LoVo (cell line): ENCODE measurements at places on chromosomes 7 and 10.

GRCh38 chr7:127859330-127859729 is 171.9 kb downstream of the LRRC4 start:
- DNase-seq, result no peak

DNA sequence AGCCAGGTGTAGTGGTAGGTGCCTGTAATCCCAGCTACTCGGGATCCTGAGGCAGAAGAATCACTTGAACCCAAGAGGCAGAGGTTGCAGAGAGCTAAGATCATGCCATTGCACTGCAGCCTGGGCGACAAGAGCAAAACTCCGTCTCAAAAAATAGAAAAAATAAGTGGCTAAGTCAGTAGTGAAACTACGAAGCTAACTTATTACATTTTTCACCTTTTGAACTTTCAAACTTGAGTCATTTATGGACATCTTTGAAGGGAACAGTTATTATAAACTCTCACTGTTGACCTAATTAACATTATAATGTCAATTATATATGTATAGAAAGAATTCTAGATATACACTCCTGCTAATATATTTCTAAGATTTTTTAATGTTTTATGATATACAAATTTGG is 541.5 kb upstream of the C7orf33 start:
- DNase-seq, result no peak

DNA sequence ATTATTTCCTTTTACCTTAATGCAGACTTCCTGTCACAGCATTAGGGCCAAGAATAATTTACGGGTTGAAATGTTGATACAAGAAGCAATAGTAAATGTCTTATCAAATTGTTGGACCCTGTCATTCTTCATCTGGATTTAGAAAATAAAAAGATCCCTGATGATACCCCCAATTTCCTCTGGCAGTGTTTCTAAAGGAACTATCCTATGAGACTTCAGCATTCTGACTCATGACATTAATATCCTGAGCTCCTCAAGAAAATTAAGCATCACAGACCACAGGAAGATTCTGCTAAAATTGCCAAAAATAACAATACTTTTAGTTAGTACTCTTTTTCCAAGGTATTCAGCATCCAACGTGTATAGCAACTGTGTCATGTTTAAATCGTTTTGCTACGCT is 490.5 kb upstream of the ANKRD30A start:
- no peak for DNase-seq

DNA sequence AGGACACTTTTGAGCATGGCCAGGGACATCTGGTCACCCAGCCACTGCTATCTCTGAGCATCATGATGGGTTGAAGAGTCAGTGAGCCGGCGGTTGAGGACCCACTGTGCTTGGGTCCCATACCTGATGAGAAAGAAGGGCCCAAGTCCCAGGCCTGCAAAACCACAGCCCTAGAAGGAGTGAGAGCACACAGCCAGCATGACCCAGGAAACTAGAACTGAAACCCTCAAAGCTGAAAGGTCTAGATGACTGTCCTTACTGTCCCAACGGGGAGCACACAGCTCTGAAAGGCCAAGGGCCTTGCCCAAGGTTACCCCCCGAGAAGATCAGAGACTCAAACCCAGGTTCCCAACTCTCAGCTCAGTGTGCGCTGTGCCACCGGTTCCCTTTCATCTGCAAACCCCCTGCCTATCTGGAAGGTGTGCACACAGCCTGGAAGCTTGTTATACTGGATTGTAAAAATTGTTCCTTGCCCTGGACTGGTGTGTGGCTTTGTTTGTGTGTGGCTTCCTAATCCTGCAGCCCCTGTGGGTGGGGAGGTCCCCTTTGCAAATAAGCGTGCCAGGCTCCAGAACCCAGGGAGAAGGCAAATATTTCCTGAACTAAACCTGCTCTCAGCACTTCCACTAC is 22.6 kb upstream of the PSAP start:
- no peak for DNase-seq

DNA sequence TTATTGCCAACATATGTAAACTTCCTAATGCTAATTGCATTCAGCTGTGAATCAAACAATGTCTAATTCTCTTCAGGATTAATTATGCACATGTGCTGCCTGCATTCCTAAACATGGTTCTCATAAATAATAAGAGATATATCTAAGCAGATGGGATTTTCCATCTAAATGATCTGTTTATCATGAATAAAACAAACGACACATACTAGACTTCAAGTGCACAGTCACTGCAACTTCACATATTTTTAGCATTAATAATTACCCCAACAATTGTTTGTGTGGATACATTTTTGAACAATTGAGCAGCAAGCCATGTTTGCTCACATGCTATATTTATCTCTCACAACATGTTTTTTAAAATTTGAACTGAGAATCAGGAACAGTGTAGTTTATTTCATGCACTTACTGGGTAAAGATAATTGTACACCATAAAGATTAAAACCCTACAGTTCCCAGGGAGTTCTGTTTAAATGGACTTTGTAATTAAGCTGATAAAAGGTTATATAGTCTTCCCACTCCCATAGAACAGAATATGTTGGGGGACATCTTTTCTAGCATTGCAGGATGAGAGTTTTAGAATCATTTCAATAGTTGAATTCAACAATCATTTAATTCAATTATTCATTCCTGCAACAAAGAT is 378.5 kb downstream of the MDFIC start:
- DNase-seq, result no peak

DNA sequence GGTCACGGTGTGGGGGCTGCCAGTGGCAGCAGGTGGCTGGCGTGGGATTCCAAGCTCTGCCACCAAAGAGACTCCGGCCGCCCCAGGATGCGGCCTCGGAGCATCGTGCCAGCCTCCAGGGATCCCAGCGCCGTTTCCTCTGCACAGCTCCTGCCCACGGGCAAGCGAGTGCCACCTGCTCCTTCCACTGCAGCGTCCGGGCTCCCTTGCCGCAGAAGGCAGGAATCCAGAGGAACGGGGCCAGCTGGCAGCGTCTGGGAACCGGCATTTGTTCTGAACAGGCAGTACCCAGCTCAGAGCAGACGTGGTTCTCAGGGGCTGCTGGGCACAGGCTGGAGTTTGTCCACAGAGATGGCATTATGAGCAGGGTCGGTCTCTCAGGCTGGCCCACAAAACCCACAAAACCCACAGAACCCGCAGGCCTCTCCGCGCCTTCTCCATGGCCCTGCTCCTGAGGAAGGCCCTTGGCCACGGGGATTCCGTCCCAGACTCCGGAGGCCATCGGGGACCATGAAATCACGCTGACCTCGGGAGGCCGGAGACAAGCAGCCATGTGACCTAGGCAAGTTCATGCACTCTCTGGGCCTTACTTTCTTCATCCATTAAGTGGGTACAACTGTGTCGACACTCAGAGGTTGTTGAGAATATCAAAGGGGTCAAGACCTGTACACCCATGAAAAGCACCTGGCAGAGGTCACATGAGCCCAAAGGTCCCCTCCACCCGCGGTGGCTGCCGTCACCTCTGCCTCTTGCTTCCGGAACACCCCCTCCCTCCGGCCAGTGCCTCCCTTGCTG is 72.1 kb upstream of the TNRC18 start:
- no peak for DNase-seq

GRCh38 chr10:97278491-97278989 is 13.9 kb downstream of the ARHGAP19 start:
- peak; percentile 46 for DNase-seq

DNA sequence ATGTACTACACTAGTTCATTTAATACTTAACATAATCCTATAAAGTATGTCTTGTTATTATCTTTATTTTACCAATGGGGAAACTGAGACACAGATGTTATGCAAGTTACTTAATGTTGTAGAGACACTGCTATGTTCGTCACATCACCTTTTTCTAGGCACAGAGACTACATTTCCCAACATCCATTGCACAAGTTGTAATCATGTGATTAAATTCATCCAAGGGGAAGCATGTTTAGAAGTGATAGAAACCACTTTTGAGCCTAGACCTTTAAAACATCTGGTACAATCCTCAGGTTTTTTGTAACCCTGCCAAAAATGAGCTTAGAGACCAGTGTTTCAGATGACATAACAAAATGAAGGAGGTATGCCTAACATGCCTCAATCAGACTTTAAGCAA is 386.8 kb upstream of the HPS1 start:
- no peak for DNase-seq

- DNase-seq, result no peak
Observed at GRCh38 chr7:151877911-151878835, 1.3 kb upstream of the PRKAG2 start.

DNA sequence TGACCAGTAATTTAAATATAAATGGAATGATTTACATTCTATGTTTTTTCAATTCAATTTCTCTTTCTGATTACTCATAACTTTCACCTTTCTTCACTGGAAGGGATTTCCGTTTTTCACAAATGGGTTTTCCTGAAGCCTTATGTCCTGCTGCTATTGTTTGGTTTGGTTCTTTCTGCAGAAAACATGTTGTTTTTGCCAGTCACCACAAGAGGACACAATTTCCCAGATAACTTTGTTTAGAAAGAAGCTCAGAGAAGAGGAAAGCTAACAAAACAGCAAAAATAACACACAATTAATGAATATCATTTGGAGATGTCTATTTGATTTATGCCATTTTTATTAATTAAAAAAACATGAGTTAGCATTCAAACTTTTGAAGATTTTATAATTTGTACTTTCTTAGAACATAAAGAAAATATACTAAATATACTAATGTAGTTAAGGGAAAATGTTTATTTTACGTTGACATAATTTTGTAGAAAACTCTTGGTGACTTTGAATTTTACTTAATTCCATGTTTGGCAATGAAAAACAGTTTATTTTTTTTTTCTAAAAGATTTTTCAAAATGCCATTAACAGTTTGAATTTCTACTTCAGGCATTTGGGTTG is 4.6 kb upstream of the TWIST1 start:
- peak; percentile 40 for DNase-seq

DNA sequence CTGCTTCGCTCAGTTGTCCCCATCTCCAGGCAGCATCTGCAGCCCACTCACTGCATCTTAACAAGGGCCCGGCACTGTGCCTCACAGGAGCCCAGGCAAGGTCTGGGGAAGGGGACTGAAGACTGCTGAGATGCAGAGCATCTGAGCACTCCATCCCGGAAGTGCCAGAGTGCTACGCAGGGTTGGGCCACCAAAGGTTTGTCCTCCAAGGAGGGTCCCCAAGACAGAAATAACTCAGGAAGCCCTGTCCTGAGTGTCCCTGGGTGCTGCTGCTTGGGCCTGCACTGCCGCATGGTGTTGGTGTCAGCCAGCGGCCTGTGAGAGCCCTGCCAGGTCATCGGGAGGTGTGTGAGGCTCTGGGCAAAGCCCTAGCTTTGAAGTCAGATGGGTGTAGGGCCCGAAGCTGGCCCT is 288.2 kb upstream of the ZMIZ1 start:
- DNase-seq, result no peak

- DNase-seq, result no peak
Observed at GRCh38 chr10:97490592-97490991, 7.6 kb downstream of the MMS19 start.

GRCh38 chr7:17996442-17997223 is 31.0 kb downstream of the PRPS1L1 start:
- no peak for DNase-seq

- DNase-seq, result no peak
Observed at GRCh38 chr7:94394437-94395140, at the start of gene COL1A2. COL1A2 (plus strand) TSS chr7:94394895; CDS start chr7:94395032, 137 bp downstream.

GRCh38 chr7:43761938-43762692 is 3.6 kb downstream of the BLVRA start:
- DNase-seq, result no peak

DNA sequence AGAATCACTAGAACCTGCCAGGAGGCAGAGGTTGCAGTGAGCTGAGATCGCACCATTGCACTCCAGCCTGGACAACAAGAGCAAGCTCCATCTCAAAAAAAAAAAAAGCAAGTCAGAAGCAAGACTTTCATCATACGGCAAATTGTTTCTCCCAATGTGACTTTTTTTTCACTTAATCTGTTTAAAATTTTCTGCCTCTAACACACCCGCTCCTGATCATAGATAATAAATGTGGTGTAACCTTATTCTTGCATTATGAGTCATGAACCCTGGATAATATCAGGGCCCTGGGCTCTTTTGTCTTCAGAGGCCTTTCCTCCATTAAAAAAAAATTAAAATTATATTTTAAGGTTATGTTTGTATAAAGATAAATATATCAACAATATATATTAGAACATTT is 111.4 kb upstream of the JCAD start:
- DNase-seq, result no peak

DNA sequence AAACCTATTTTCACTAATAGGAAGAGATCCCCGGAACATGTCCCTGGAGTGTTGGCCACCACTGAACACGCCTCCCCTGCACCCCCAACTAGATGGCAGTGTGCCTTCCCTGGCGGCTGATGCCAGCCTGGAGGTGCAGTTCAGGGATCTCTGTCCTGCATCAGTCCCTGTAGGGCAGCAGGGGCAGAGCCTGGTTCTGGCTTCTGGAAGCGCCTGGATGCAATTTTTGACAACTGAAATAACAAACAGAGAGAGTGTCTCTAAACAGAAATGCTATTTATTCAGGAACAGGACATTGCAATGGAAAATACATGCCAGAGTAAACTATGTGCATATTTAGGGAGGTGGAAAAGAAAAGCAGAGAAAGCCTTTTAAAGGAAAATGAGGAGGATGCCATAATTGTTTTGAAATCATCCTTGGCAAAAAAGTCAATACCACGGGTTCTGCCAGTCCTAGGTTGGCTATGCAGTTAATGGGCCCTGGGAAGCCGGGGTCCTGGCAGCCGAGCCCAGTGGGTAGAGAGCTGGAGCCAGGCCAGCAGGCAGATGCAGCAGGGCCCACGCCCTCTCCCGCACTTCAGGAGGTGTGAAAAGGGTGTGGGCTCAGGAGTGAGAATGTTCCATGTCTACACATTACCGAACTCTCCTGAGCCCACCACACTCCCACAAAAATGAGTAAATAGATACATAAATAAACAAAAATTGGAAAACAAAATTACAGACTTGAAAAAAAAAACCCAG is 18.5 kb downstream of the ANTXRL start:
- DNase-seq, result no peak

DNA sequence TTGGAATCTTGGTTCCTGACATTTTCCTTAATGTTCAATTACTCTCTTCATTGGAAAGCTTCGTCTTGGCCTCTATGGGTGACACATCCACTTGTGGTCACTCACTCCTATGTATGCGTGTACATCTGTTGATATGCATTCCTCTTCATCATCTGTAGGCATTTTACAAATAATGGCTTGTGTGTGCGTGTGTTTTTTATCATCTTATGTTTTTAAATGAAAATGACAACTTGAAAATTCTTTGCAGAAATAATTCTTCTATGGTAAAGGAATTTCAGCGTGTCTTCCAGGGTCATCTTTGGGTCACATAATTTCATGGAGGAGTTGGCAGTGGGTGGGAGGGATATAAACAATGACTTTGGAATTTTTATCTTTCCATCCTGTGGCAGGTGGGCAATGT is 925.1 kb downstream of the LRMDA start:
- no peak for DNase-seq

- DNase-seq, result no peak
Observed at GRCh38 chr7:71186535-71187057, 54.7 kb downstream of the GALNT17 start.

DNA sequence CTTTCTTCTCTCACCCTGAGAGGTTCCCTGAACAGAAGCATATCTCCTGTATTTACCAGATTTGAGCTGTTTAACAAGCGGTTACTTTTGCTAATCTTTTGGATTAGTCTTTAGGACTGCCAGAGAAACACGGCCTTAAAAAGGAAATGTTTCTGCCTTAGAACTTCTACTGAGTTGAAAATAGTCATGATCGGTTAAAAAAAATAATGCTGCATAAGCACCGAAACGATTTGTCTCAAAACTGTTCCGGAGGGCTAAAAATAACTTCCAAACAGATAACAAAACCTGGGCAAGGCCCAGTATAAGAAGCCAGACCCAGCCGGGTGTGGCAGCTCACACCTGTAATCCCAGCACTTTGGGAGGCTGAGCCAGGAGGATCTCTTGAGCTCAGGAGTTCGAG is 43.3 kb upstream of the CYTH3 start:
- DNase-seq, result no peak

- no peak for DNase-seq
Observed at GRCh38 chr10:34690383-34691049, 124.6 kb downstream of the PARD3 start.
